Activated CD4-positive, alpha-beta T cell treated with anti-CD3 and anti-CD28 coated beads, Interleukin-2, amount 50 U/mL, for 16 hours (primary cell): ENCODE measurements at places on chromosomes 3 and 15.

DNA sequence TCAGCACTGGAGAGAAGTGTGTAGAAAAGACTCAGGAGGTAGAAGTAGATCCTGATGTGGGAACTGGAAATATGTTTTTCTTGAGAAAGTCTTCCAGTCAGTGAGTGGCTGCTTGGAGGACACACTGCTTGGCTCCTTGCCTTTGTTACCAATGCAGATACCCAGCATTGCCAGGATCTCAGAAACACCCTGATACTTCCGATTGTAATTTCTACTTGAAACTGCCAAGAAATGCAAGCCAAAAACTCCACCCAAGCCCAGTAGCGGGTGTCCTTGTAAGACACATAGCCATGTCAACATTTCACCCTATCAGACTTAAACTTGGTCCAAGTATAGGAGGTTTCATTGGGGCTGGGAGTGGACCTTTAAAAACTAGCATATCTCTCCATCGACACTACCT is 141.8 kb downstream of the ALDH1A2 start:
- DNase-seq = no peak

DNA sequence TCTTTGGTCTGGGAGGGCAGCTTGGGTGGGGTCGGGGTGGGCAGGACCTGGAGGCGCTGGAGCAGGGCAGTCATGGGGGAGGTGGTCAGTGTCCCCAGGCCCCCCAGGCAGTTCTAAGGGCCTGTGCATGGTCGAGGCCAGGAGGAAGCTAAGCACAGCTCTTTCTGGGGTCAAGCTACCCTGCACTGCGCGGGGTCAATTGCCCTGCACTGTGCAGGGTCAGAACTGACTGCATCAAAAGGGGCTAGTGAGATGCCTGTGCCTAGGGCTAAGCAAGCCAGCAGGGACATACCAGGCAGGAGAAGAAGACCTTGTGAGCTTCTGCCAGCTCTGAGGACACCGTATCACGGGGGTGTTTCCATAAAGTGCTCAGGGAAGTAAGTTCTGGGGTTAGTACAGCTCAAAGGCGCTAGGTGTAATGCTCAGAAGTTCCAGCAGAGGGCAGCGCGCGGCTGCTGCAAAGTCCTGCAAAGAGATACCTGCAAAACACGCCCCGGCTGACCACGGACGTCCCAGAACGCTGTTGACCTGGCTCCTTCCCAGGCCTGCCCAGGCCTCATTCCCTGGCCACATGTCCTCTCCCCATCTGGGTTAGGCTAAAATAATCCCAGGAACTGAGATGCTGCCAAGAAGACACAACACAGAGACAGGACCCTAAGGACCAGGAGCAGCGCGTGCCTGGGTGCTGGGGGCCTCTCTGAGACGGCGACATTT is 18.8 kb upstream of the IQSEC1 start:
- DNase-seq = peak; percentile 79

DNA sequence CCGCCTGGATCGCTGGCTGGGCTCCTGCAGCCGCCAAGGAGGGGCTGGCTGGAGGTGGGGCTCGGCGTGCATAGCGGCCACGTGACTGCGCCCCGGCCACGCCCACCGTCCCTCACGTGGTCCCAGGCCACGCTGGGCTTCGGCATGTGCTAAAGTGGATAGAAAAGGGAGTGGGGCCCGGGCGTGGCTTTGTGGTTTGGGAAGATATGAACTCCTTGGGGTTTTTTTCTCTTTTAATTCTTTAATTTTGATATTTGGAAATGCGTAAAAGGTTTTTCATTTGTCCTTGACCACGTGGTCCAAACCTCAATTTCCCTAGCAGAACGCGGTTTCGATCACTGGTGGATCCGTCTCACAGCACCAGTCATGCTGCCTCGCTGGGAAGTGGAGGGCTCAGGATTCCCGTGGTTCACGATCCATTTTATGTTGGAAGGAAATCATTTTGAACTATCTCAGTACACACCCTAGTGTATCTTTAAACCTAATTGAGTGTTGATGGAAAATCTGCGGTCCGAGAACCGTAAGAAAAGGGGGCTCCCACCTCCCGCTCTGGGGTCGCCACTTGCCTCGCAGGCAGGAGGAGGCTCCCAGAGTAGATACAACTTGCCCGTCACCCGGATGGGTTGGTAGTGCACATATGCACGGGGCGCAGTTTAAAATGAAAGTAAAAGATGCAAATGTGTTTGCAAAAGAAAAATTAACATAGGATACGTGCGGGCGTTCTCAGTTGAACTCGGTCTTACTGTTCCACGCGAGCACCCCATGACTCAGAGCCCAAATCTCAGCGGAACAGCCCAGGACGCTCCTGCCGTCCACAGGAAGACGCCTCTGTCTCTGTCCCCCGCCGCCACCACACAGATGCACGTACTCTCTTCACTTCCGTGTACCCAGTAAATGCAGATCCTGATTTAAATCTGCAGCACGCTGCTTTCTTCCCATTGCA is 141.9 kb downstream of the PGPEP1L start:
- DNase-seq = peak; percentile 82

GRCh38 chr3:188403404-188403803 is 249.4 kb downstream of the LPP start:
- peak; percentile 63 for DNase-seq

- no peak for DNase-seq
Observed at GRCh38 chr3:170095771-170096170, 58.0 kb downstream of the GPR160 start.

GRCh38 chr3:155771126-155771525 is 26.3 kb upstream of the PLCH1 start:
- no peak for DNase-seq

- no peak for DNase-seq
Observed at GRCh38 chr3:47096959-47097358, 67.0 kb downstream of the SETD2 start.

- DNase-seq = peak; percentile 62
Observed at GRCh38 chr3:194472290-194472920, 14.4 kb downstream of the ATP13A3 start.

GRCh38 chr3:46141813-46142212 is 66.3 kb downstream of the CCR1 start:
- no peak for DNase-seq

DNA sequence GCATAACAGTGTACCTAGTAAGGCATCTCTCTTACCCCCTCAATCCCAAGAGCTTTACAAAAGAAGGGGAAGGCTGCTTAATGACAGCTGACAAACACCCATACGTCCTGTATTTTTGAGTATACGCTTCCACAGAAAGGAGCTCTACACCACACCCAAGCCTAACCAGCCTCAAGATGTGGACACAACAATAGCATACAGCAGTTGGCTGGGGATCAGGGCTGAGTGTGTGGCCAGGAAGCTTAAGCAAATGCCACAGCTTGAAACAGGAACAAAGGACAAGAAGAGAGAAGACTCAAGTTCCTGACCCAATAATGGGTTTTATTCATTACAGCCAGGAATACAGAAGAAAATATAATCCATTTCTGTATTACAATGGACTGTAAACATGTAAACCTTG is 6.9 kb downstream of the HEXA start:
- DNase-seq = no peak

DNA sequence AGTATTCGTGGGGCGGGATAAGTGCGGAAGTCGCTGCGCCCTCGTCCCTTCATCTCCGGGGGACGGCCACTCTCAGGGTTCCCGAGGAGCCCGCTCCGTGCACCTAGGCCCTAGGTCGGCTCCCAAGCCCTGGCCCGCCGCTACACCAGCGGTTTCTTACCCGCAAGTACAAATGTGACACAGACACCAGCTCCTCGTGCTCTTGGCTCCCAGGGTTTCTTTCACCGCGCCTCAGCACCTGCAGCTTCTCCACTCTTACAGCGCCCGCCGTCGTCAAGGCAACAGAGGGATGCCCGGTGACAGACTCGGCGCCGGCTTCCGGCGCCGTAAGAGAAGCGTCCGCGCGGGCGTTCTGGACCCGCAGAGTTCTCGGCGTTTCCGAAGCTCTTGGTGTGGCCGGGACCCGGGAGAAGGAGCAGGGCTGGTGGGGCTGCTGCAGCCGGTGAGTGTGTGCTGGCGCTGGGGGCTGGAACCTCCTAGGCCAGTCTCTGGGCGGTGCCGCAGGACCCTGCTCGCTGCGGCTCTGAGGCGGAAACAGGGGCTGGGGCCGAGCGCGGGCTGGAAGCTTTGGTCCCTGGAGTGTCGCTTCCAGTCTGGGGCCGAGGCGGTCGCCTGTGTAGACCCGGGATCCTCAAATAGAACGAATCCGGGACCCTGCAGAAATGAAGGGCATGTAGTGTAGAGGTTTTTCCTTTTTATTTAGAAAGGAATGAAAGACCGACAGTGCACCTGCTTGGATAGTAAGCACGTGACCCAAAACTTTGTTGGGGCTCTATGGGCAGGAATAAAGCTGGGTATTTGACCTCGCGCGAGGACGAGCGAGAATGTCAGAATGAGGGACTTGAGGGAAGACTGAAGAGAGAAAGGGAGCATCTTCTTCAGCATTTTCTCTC is 155.4 kb upstream of the GOLGA6L4 start:
- peak; percentile 62 for DNase-seq

GRCh38 chr3:40464339-40465110 is 7.4 kb downstream of the RPL14 start:
- DNase-seq = no peak

GRCh38 chr3:168807448-168807847 is 711.7 kb upstream of the GOLIM4 start:
- no peak for DNase-seq

DNA sequence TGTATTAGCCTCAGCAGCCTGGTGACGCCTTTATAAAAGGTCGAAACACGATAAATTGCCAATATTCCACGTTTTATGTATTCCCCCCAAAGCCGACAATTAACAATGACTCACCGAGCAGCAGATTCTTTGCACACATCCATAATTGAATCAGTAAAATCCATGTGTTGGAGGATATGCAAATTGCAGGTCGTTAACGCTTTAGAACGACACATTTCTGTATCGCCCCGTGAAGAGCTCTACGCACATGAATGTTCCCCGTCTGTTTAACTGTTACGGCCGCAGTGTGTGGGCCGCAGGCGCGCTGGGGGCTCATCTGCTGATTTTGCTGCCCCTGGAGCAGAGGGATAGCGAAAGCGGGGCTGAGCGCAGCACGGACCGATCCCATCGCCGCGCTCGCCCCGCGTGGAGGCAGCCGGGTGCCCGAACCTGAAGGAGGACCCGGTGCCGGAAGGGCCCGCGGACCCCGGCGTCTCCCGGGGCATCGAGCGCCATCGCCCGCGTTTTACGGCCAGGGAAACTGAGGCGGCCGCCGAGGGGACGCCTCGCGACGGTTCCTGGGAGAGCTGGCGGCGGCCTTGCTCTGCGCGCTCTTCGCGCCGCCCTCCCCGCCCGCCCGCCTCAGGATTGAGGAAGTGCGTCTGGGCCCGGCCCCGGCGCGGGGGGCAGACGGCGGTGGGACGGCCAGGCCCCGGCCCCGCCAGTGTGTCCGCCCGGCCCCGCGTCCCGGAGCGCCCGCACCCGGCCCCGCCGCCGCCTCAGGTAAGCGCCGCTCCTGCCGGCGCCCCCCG is at the start of gene LRRK1:
Gene LRRK1, plus strand, starts transcription at position 668 of the 791 bp plus-strand sequence. CDS start 5,276 bp downstream, outside the sequence.
- no peak for DNase-seq

- DNase-seq = peak; percentile 61
Observed at GRCh38 chr3:143848704-143849103, 436 bp upstream of the SLC9A9 start.

DNA sequence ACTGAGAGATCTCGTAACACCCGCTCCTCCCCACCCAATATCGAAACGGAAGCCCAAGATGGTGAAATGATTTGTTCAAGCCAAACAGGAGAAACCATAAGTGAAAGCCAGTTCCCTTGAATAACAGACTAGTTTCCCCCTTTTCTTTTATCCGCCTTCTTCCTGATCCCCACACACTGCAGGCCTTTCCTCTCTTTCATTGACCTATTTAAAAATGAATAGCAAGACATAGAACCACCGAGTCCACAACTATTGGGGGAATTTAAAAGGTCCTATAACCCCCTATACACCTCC is 382 bp upstream of the COX17 start:
- DNase-seq = no peak

DNA sequence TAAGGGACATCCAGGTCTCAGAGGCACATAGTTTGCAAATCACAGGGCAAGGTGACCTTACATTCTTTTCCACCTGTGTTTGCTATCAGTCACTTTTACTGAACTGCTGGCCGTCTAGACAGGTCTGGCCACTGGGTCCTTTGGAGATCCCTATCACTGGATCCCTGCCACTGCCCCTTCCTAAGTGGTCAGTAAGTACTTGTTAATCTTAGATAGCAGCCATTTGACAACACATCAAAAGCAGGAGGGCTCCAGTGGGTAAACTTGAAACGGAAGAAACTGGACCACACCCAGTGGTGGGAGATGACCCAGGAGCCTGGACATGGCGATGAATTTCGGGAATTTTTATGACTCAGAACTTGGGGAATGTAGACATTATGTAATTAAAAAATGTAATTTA is 28.9 kb upstream of the RASGRP1 start:
- no peak for DNase-seq

DNA sequence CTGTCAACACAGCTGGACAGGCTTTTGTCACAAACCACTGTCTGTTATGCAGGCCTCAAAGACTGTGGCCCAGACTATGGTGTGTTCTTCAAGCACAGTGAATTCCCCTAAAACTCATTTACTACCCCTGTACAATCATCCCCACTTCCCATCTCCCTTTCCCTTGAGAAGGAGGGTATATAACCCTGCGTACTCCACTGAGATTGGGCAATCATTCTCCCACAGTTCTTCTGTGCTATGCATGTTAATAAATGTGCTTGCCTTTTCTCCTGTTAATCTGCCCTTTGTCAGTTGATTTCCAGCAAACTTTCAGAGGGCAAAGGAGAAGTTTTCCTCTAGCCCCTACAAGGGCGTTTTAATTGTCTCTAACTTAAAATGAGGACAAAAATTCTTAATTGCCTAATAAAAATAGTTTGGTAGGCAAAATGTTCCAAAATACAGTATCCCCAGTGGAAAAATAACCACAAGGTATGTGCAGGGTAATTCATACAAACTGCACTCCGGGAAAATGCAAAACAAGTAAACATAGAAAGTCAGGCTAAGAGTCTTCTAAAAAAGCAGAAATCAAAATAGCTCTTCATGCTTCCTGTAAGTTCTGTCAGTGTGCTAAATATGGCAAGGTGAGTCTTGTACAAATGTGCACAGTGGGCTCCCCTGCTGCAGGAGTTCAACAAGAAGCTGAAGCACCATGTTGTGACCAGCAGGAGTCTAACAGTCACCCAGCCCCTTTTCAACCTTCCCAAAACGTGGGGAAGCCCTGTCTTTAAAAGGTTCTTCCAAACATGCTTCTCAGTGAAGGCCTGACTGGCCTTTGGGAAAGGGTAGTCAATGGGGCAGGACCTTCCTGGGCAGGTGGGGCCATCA is 10.2 kb downstream of the ATP10A start:
- no peak for DNase-seq

DNA sequence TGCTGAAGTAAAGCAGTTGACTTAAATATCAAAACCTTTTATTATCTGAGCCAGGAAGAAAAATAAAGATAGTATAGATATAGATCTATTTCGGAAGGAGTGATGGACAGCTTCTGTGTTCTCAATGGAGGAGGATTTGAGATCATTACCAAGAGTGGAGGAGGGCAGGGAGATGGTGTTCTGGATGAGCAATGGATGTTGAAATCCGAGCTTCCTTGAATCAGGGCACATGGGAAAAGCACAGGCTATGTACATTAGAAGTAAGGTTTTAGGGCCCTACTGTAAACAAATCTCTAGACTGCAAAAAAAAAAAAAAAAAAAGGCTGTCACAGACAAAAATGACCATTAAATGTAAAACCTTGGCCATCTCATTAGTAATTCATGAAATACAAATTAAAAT is 43.2 kb downstream of the GTPBP8 start:
- no peak for DNase-seq
